NCI-H1436 treated with DMSO at 0.1 percent for 48 hours (cell line): ENCODE measurements at places on chromosomes 11 and 22.
A peak's percentile ranks its signal among the peaks of the same experiment; 100 is the strongest.

DNA sequence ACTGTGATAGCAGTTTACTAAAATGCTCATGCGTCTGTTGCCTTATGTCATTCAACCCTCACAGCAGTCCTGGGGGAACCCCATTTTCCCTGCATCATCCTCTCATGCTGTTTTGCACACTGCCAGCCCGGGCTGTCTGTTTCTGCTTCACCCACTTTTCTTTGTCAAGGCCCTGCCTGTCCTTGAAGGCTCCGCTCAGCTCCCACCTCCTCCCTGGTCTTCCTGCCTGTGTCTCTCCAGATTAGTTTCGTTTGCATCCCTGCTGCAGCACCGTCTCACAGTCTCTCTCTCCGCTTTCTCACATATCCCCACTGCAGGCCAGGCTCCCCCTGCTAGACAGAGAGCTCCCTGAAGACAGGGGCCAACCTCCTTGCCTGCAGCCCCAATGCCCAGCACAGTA, 29.9 kb downstream of the SERPINH1 start:
- DNase-seq, result no peak

- DNase-seq, result peak; percentile 63
These were observed 1.3 kb downstream of the MPPED1 start for GRCh38 chr22:43412808-43413795.

- no peak for DNase-seq
These were observed 52.8 kb downstream of the MN1 start for GRCh38 chr22:27748751-27749191.

GRCh38 chr11:113475160-113475761, at the start of gene DRD2:
DRD2 (minus strand) TSS chr11:113475398; CDS start chr11:113424651, 50,747 bp downstream.
- DNase-seq, result no peak

DNA sequence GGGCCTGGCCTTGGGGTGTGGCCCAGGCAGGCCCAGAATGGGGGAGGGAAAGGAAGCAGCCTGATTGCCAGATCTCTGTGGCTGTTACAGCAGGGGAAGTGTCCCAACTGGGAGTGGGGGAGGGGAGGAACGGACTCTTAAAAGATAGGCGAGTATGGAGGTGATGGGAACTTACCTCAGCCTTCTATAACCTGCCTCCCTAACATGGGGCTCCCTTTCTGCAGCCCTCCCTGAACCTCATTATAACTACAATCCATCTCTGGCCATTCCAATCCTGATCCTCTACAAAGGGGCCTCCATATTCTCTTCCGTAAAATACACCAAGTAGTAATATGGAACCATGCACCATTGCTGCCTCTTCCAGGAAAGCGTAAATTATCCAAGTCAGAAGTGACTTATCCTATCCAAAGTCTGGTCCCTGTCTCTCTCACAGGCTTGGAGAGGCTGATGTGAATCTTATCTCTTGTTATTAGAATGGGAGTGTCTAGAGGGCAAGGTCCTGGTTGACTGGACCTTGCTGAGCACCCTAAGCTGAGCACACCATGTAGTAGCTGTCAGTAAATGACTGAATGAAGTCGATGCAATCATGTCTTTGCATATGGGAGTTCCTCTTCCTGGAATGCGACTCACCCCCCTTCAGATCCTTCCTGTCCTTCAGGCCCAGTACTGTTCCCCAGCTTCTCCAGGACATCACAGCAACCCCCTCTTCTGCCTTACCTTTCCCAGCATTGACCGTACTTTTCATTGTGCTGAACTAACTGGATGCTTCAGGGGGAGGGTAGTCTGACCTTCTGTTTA, 5.9 kb downstream of the RHOG start:
- DNase-seq, result no peak

DNA sequence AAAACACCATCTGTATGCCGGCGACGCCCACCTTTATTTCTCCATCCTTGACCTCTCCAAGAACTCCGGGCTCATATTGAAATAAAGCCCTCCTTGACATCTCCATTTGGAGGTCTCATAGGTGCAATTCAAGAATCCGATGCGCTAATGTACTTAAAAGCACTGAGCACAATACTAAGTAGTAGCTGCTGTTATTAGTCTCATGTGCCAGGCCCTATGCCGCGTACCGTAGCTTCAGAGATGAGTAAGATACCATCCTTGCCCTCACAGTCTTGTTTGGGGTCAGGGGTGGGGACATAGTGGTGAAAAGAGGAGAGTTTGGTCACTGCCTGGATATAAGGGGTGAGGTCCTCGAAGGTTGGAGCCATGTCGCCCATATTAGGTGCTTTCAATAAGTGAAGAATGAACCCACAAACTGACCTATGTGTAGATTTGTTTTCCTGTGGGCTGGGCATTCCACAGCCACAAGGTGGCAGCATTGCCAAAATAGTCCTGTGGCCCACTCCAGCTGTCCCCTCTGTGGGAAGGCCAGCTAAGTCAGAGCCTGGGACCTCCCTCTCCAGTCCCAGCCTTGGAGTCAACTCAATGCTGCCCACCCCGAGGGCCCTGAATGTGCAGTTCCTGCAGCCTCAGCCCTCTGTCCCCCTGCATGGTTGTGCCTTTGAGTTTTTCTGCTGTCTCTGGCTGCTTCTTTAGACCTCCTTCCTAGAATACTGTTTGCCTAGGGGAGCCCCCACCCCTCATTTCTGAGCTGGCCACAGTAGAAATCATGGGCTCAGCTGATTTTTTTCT, 6.5 kb downstream of the DCPS start:
- DNase-seq, result no peak

DNA sequence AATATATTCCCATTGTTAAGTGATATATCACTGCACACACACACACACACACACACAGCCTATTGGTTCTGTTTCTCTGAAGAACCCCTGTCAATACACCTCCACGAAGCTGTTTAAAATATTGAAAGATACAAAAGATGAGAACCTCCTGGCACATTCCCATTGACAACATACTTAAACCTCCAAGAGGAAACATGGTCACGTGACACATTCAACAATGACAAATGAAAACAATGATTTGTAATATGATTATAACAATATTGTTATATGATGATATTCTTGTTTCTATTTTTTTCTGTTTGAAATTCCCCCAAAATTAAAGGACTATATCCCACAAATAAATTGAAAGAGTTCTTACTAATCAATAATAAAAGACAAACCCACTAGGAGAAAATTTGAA, 1344.9 kb downstream of the BRD1 start:
- DNase-seq, result no peak

GRCh38 chr11:1570531-1570895, 1.6 kb downstream of the DUSP8 start:
- no peak for DNase-seq

DNA sequence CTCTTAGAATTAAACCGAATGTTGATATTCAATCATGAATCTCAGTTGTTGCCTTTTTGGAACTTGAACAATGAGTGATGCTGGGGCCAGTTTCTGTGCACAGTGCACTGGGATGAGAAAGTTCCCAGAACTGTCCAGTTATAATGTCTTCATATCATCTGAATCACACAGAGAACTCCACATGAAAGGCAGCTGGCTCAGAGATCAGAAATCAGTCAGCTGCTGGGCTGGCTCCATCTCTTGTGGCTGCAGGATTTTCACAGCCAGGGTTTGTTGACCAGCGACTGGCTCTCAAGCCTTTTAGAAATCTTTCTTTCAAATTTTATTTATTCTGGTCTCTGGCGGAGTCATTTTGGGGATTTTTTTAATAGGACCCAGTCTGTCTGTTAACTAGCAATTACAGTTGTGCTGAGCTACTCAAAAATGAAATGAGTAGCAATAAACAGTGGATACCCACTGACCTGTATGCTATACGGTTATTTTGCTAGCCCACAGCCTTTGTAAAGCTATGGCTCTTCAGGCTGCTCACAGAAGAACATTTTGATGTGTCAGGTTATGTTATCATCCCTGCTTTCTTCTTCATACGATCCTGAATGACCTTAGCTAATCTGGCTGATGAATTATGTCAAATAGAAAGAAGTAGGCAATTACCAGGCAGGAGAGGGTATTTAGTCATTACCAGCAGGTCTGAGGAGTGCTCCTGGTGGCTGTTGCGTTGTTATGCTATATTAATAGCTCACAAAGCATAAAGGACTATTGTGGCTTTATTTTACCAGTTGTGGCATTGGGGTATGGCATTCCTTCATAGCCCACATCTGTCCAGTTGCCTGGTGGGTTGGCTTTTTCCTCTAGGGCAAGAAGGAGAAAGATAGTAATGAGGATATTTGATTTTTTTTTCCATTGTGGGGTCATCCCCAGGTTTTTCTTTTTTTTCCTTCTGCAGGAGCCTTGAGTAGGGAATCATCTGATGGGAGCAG, 3.6 kb downstream of the FAT3 start:
- DNase-seq, result no peak

DNA sequence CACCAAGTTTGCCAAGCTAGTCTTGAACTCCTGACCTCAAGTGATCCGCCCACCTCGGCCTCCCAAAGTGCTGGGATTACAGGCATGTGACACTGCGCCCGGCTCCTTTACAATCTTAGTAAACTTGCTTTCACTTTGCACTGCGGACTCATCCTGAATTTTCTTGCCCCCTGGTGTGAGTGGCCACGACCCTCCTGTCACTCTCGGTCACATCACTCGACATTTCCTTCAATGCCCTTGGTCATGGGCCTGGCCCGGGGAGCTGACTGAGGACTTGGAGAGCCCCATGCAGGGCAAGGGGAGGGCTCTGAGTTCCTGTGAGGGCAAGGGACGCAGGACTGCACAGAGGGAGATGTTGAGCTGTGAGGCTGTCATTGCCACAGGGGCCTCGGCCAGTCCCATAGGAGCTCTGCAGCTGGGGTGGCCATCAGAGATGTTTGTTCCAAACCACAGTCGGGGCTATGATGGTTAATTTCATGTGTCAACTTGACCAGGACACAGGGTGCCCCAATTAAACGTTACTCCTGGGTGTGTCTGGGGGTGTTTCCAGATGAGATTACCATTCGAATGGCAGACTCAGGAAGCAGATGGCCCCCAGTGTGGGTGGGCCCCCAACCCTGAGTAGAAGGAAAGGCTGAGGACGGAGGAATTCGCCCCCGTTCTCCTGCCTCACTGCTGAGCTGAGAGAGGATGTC, 21.2 kb downstream of the A4GALT start:
- DNase-seq, result no peak

GRCh38 chr22:41327124-41327523, 25.8 kb downstream of the ZC3H7B start:
- DNase-seq, result no peak

DNA sequence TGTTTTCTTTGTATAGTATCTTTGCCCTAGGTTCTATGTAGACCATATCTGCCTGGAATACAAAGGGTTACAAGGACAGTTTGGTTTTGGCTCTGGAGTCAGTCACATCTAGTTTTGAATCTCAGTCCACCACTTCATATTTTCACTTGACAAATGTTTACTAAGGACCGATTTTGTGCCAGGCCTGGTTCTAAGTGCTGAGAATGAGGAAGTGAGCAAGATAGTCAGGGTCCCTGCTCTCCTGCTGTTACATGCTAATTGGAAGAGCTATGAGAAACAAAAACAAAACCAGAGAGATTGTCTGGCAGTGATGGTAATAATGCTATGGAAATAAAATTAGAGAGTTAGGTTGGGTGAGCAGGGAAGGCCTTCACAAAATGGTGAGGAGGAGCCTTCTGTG, 66.1 kb upstream of the ARHGAP20 start:
- DNase-seq, result no peak

- DNase-seq, result no peak
These were observed 19.7 kb downstream of the MYO7A start for GRCh38 chr11:77147668-77148321.

- DNase-seq, result no peak
These were observed 9.6 kb downstream of the NEAT1 start for GRCh38 chr11:65432100-65432650.

- DNase-seq, result peak; percentile 92
These were observed 61.2 kb downstream of the CLPB start for GRCh38 chr11:72373163-72373562.

GRCh38 chr22:37486224-37486845, at the start of gene MFNG:
MFNG (minus strand) TSS chr22:37486384; CDS start chr22:37486177, 207 bp downstream.
- DNase-seq, result no peak

- no peak for DNase-seq
These were observed 56.4 kb upstream of the BARX2 start for GRCh38 chr11:129319201-129319600.

- DNase-seq, result no peak
These were observed 32.3 kb downstream of the ACO2 start for GRCh38 chr22:41501209-41501608.

DNA sequence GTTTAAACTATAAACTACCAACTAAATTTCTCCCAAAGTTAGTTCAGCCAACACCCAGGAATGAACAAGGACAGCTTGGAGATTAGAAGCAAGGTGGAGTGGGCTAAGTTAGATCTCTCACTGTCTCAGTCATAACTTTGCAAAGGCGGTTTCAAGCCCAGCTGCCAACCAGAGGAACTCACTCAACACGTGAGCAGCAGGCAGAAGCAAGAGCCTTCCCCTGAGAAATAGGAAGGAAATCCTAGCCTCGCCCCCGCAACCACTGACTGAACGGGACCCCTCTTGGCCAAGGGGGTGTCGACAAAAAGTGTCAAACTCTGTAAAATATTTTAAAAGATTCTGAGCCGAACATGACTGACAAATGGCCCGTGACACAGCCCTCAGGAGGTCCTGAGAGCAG, 4.4 kb upstream of the KRTAP5-9 start:
- no peak for DNase-seq

GRCh38 chr11:134763030-134763388, 351.0 kb upstream of the B3GAT1 start:
- DNase-seq, result no peak

DNA sequence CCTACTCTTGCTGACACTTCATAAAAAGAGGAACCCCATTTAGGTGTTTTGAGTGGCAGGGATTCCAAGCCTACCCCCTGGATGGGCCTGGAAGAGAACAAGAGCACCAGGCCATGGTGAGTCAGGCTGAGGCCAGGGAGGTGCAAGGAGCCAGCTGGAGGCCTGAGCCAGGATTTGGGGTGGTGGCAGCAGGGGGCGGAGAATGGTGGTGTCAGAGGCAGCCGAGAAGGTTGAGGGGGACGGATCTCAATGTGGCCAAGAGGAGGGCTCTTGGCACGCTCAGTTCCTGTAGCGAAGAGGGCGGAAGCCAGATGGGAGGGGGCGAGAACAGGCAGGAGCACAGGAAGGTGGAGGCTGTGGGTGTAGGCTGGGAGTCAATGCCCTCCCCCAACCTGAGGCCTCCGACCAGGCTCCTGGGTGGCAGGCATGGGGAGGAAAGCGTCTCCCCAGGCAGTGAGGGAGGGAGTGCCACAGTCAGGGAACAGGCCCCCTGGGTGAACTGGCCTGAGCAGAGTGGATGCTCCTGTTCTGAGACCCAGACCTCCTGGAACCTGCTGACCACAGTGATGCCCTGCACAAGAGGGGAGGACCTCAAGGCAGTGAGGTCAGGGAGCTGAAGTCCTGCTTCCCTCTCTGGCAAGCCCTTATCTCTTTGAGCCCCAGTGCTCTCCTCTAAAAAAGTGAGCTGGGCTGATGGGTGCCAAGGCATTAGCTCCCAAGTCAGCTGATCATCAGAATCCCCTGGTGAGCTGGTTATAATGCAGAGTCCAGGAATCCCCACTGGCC, 13.9 kb downstream of the RTN4RL2 start:
- DNase-seq, result no peak
